C1 segment of cervical spinal cord (tissue), 14 donors: ENCODE measurements at places on chromosomes 1 and 21.

- no peak for DNase-seq
Observed at GRCh38 chr1:211736351-211736915, 61.0 kb upstream of the NEK2 start.

GRCh38 chr1:33342041-33342723 lies 21.3 kb upstream of the A3GALT2 start:
- peak; percentile 59 for DNase-seq

- DNase-seq = no peak
Observed at GRCh38 chr1:50427086-50427817, 4.0 kb upstream of the DMRTA2 start.

GRCh38 chr1:186188004-186188539 lies 187.0 kb downstream of the TPR start:
- no peak for DNase-seq

DNA sequence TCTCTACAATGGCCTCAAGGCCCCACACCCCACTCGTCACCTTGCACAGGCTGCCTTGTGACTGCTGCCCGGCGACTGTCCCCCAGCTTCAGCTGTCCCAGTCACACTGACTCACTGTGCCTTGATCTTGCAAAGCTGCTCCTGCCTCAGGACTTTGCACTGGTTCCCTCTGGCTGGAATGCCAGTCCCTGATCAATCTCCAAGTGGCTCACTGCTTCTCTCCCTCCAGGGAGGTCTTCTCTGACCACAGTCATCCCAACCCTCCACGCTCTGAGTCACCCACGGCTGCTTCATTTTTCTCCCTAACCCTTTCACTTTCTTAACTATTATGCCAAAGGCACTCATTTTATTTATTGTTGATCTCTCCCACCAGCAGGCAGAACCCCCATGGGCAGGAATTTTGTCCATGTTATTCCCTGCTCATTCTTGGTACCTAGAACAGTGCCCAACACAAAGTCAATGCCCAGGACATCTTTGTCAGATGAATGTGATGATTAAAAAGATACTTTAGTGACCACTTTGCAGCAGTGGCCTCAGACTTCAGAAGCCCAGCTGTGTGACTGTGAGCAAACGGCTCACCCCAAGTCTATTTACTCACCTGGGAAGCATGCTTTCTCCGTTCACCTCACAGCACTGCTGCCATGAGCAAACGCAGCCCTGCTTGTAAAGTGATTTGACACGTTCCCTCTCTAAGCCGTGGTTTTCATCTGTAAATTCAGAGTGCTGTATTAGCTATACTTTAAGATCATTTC lies 53.4 kb downstream of the ZBTB18 start:
- DNase-seq = no peak

DNA sequence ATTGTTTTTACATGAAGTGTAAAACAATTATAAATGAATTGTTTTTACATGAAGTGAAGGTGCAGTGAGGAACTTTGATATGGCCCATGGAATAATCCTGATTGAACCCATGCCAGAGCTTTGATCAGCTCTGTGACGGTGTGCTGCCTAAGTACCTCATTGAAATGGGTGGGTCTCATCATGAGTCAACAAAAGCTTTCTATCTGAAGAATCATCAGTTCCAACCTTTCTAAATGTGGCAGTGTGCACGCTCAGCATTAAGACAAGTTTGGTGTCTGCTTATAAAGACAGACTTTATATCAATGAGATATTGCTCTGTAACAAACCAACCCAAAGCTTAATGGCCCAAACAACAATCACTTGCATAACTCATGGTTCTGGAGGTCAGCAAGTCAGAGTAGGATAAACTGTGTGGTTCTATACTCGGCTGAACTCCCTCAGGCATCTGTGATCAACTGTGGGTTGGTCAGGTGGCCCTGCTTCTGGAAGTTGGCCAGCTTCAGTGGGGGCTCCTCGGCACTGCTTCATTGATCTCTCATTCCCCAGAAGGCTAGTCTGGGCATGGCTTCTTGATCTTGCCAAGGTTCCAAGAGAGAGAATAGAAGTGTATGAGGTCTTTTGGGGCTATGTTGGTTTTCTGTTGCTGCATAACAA lies 258.0 kb downstream of the LTN1 start:
- no peak for DNase-seq

- no peak for DNase-seq
Observed at GRCh38 chr21:29481641-29482040, 182.9 kb downstream of the BACH1 start.

- DNase-seq = no peak
Observed at GRCh38 chr21:38995071-38995669, 188.1 kb downstream of the PSMG1 start.

- DNase-seq = no peak
Observed at GRCh38 chr1:87906078-87906477, 577.4 kb downstream of the LMO4 start.

DNA sequence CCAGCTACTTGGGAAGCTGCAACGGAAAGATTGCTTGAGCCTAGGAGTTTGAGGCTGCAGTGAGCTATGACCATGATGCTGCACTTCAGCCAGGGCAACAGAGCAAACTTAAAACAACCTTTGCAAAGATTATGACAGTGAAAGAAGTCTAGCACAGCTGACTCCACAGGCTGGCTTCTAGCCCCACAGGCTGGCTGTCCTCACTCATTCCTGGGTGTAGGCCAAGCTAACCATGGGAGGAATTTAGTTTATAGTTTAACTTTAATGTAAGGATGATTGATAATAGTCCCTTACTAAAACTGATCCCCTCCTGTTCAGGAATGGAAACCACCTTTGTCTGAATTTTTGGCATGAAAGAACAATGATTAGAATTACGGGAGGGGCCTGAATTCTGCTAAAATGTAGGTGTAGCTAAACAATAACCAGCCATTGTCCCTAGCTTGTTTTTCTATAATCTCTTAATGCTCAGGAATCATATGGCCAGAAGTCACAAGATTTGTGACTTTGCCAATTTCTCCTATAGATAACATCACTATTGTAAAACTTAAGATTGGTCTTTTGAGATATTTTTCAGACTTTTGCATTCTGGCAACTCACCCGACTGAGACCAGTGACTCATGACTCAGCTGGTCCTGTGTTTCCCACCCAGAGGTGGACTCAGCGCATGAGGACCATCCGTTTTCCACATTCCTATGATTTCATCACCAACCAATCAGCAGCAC lies 28.1 kb upstream of the SGIP1 start:
- no peak for DNase-seq

- no peak for DNase-seq
Observed at GRCh38 chr1:36339215-36339614, 15.8 kb upstream of the EVA1B start.

DNA sequence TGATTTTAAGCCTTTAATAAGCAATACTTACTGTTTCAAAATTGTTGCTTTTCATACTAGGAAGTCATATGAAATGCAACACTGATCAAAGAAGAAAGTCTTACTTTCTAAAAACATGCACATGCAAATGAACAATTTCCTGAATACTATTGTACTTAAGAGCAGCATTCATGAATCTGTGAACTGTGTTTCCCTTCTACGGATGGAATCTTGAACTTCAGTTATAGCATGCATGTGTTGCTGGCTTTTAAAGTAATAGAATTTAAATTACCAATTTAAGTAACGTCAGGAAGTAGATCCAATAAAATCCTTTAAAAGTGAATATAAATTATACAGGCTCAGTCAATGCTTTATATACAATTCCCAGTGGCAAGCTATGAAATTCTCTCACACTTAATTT lies 348.9 kb downstream of the KCNT2 start:
- DNase-seq = no peak

GRCh38 chr1:248752161-248753028 lies 3.2 kb downstream of the LYPD8 start:
- DNase-seq = no peak

GRCh38 chr1:100597784-100598183 lies 59.8 kb downstream of the GPR88 start:
- DNase-seq = no peak

DNA sequence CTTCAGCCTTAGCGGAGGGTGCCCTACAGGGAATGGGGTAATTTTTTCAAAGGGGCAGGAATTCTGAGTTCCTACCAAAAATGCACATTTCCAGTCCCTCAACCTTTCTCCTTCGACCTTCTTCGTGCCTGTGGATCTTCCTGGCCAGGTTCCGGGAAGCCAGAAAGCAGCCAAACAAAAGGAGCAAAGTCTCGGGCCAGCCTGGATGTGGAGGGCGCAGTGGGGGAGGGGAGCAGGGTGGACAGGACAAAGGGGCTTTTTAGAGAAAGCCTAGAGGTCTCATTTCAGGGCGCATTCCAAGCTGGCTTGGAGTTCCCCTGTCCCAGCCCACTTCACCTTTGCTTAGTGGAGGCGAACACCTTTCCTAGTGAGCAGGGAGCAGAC lies 2.9 kb upstream of the INAVA start:
- no peak for DNase-seq

- DNase-seq = no peak
Observed at GRCh38 chr21:34594566-34595234, 20.2 kb downstream of the RCAN1 start.

- no peak for DNase-seq
Observed at GRCh38 chr1:183281039-183281438, 95.0 kb downstream of the LAMC2 start.

GRCh38 chr1:70874063-70874462 lies 173.6 kb downstream of the PTGER3 start:
- no peak for DNase-seq

DNA sequence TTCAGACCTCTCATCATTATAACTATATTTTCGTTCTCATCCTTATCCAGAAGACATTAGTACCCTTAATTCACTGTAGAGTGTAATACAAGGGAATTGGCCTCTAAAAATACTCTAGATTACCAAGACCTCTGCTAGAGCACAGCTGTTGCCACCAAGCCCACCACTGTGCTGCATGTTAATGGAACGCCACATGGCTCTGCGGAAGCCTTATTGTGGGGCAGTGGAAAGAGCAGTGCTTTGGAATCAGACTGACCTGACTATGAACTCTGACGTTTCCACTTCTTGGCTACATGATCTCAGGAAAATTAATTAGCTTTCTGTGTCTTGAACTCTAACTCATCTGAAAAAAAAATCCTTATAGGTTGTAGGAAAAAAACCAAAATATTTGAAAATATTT lies 222.1 kb downstream of the LMX1A start:
- DNase-seq = no peak

- no peak for DNase-seq
Observed at GRCh38 chr1:93349231-93350135, 3.8 kb downstream of the DR1 start.

GRCh38 chr1:192787914-192788585 lies 20.8 kb upstream of the RGS2 start:
- DNase-seq = no peak

DNA sequence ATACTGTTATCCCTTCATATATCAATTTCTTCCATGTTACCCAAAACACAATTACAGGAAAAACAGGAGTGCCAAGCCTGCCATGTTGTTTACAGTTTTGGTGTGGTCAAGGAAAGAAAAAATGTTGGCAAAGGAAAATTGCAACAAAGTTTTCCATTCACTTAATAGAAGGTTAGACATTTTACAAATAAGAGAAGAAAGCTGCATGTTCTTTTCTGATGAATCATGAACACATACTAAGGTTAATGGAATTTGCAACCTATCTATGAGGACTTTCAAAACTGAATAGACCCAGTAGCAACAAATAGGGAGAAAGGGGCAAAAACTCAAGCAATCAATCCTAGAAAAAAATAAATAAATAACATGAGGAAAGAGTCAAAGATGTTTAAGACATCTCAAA lies 556.7 kb downstream of the DPYD start:
- no peak for DNase-seq

DNA sequence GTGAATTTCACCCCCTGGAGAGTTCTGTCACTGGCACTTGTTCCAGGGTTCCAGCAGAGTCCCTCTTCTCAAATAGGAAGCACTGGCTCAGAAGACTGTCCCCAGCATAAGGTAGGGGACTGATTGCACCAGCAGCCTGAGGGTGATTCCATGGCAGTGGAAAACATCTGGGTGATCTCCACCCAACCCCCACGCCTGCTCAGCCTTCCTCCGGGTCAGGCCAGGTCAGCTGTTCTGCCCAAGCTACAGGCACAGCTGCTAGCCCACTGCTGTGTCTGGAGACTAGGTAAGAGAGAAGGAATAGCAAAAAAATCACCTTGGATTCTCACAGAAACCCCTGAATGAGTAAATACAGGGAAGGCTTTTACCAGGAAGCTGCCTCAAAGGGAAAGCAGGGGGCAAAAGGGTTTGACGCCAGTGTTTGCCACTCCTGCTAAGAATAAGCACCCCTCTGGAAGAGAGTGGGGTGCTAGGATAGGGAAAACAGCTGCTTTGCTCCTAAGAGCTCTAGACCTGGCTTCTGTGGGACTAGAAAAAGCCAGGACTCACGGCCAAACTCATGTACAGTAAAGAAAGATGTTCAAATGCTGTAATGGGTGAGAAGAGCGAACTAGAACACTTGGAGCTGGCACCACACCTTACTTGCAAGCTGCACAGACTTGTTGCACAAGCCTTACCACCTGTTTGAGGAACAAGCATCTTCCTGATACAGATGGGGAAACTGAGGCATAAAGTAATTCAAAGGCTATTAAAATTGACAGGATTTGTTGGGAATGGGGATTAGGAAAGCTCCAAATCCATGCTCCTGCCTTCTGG lies 1.0 kb upstream of the DENND2D start:
- DNase-seq = no peak

GRCh38 chr1:168005529-168005928 lies 68.7 kb upstream of the MPC2 start:
- no peak for DNase-seq

GRCh38 chr1:54227091-54227602 lies 27.2 kb downstream of the MRPL37 start:
- DNase-seq = peak; percentile 89

- no peak for DNase-seq
Observed at GRCh38 chr1:114718661-114719423, 2.3 kb upstream of the NRAS start.

DNA sequence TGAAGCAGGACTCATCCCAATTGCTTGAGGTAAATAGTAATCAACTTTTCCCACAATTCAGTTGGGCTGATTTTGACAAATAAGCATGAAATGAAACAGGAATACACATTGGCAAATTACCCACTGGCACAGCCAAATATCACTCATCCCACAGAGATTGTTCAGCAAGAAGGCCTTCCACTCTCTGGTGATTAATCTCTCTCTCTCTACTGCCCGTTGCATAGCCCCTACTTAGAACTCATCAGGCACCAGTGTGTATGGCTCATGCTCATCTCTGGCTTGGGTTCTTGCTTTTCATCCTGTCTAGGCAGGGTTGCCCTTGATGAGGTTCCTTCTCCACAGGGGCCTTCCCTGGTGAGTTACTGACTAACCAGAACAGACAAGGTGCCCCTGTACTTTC lies 1.1 kb downstream of the BSDC1 start:
- DNase-seq = no peak
